NCI-H1436 (cell line): ENCODE measurements at places on chromosomes 16 and 17.

GRCh38 chr16:81515281-81515680 is 70.7 kb downstream of the CMIP start:
- DNase-seq = peak; percentile 55

GRCh38 chr17:19590451-19590850 is 56.8 kb downstream of the SLC47A1 start:
- no peak for DNase-seq

DNA sequence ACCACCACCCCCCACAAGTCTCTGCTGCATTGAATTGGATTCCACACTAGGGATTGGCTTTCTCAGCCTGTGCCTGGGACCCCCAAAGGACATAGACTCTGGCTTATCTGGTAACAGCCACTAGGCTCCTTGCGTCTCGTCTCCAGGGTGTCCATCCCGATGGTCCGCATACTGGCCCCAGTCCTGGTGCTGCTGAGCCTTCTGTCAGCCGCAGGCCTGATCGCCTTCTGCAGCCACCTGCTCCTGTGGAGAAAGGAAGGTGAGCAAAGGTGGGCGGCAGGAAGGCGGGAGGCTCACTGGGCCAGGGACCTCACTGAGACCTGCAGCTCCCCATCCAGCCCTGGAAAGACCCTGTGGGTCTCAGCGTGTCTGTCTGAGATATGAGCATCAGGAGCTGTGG is 8.1 kb downstream of the CD300LG start:
- no peak for DNase-seq

DNA sequence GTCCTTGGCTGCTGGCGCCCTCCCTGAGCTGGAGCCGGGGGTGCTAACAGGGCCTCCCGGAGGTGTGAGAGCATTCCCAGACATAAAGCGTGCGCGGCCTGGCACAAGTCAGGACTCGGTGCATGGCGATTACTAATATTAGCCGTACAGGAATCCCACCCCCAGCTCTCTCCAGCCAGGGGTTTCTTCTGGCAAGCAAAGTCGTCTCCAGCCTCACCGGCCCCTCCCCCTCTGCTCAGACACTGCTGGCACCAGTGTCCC is 5.0 kb downstream of the CASKIN1 start:
- no peak for DNase-seq

- DNase-seq = no peak
These were observed 144.5 kb downstream of the RPTOR start for GRCh38 chr17:80689129-80689619.

- DNase-seq = peak; percentile 22
These were observed 33.3 kb downstream of the JPH3 start for GRCh38 chr16:87635541-87636049.

- DNase-seq = no peak
These were observed 394 bp upstream of the PRM3 start for GRCh38 chr16:11273721-11274324.

GRCh38 chr16:74899816-74900215 is 85.1 kb downstream of the WDR59 start:
- DNase-seq = no peak

DNA sequence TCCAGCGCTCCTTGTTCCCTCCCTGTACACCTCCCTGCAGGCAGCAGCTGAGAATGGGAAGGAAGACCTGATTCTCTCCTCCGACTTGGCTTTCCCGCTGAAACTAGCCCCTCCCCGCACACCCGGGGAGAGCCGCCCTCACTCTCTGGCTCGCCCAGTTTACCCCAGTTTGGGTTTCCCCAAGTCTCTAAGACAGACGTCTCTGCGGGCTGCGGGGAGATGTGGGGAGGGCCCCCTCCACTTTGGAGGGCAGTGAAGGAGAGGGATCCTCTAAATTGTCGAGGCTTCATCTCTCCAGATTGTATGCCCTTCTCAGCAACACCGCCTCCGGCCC is 797 bp downstream of the GRB7 start:
- peak; percentile 31 for DNase-seq

GRCh38 chr17:33531311-33531710 is 238.2 kb upstream of the ASIC2 start:
- DNase-seq = no peak

- DNase-seq = peak; percentile 66
These were observed at the start of gene KREMEN2 for GRCh38 chr16:2963723-2964474. KREMEN2 (plus strand) TSS chr16:2964275; CDS start chr16:2964521, 246 bp downstream.

DNA sequence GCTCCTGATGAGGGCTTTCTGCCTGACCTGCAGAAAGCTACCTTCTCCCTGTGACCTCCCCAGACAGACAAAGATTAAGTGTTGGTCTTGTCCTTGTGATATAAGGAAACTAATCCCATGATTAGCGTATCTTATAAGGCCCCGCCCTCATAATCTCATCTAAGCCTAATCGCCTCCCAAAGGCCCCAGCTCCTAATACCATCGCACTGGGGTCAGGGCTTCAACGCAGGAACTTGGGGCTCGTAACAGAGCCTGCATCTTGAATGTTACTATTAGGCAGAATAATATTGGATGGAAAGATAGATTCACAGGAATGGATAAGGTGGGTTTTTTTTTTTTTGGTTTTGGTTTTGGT is 78.9 kb downstream of the C16orf95 start:
- DNase-seq = no peak

- no peak for DNase-seq
These were observed 220.3 kb downstream of the PRKCA start for GRCh38 chr17:66522591-66523272.

GRCh38 chr17:2958706-2959222 is 104.6 kb downstream of the OR1D5 start:
- DNase-seq = no peak

GRCh38 chr17:77445760-77446532 is 305.2 kb downstream of the SEC14L1 start:
- DNase-seq = no peak

- DNase-seq = no peak
These were observed 8.5 kb upstream of the ERN1 start for GRCh38 chr17:64138441-64138840.
